ENCODE measurements at places on chromosomes 5 and 9.

GRCh38 chr5:55102348-55102747 is at the start of gene GZMA:
Gene GZMA (plus strand): TSS chr5:55102646. CDS start chr5:55102683, 37 bp downstream.
- DNase-seq = no peak

GRCh38 chr5:10081584-10081983 is 168.1 kb downstream of the ATPSCKMT start:
- no peak for DNase-seq

DNA sequence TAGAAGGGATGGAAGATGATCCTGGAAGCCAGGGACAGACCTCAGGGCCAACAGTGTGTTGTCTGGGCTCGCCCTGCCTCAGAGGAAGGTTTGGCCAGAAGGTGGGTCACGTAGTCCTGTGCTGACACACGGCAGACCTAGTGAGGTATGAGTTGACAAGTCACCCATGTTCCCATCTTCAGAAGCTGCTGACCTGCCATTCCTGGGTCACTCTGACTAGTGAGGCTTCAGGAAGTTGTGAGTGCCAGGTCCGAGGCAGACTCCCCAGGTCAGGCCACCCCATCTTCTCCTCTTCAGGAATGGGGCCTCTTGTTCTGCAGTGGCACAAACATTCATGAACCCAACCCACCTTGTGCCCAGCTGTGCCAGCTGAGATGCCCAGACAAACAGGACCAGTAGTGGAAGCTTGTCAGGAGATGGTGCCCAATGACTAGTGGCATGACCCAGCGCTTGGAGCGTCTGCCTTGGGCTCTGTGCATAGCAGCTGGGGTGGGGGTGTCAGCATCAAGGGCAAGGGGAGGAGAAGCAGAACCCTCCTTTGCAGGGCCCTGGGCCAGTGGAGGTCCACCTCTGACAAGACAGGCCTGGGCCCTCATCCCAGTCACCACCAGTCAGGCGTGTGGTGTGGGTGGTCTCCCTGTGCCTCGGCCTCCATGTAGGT is 16.8 kb upstream of the ANGPTL2 start:
- DNase-seq = no peak

DNA sequence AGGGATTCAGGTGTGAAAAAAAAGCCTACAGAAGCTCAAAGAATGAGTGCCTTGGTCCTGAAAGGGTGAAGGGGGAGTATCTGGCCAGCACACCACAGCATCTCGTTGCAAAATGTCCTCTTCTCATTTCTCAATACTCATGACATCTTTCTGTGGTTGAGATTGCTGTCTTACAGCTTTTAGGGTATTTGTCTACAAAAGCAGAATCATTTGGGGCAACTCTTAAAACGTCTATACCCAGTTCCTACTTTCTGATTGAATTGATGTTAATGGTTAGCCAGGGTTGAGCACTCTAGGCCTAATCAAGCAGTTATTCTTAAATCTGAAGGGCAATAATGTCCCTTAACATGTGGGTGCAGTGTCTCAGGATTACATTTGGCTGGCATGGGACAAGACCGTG is 21.2 kb upstream of the PCSK5 start:
- DNase-seq = no peak

DNA sequence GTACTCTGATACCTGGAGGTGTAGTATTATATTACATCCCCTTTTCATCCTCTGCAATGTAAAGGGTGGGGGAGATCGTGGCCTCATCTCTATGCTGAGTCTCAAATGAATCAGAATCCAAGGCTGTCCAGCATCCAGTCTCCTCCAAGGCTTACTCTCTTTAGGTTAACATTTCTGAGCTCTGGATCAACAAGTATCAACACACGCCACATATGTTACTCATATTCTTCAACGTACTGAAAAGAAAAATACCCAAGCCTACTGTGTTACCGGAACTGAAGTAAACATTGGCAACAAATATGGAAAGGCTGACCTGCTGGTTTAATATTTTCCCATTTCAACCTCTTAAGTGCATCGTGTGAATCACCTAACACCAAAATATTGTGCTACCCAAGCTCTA is 241.8 kb downstream of the GAS1 start:
- DNase-seq = no peak

DNA sequence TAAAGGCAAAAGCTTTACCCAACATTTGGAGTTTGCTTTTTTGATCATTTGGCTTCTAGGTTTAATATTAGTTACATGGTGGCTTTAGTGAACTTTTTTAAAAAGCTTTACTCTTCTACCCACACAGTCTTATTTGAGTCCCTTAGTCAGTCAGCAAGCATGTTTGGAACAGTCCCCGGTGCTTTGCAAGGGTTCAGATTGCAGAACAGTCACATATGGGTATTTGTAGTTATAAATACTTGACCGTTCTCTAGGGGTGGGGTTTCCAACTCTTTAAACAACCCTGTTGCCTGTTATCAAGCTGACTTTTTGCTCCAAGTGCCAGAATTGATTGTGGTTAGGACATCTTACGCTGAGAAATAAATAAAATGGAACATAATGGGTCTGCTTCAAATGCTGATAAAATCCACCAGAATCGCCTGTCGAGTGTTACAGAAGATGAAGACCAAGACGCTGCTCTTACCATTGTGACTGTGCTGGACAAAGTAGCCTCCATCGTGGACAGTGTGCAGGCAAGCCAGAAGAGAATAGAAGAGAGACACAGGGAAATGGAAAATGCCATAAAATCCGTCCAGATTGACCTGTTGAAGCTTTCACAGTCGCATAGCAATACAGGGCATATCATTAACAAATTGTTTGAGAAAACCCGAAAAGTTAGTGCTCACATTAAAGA is at the start of gene CAVIN4:
CAVIN4 (plus strand) TSS at position 304 of the 673 bp plus-strand sequence; CDS start at position 369, 65 bp downstream.
- no peak for DNase-seq

- DNase-seq = no peak
Observed at GRCh38 chr9:73121375-73121935, 30.2 kb upstream of the ANXA1 start.

GRCh38 chr5:176901260-176902101 is 2.3 kb upstream of the HK3 start:
- DNase-seq = no peak

DNA sequence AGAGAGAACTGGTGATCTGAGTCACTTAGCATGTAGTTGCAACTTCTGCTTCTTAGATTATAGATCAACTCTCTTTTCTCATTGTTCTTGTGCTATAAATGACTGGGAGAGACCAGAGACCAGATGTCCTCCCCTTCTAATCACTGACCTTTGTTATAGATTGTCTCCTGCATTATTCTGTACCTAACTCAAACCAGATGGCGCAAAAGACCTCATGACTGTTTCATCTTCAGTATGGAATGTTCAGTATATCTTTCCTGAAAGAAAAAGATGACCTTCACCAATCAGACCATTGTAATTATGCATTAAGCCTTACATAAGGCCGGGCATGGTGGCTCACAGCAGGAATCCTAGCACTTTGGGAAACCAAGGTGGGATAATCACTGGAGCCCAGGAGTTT is 30.5 kb upstream of the ADAM19 start:
- DNase-seq = no peak

- no peak for DNase-seq
Observed at GRCh38 chr9:99079542-99079941, 25.4 kb upstream of the TGFBR1 start.

DNA sequence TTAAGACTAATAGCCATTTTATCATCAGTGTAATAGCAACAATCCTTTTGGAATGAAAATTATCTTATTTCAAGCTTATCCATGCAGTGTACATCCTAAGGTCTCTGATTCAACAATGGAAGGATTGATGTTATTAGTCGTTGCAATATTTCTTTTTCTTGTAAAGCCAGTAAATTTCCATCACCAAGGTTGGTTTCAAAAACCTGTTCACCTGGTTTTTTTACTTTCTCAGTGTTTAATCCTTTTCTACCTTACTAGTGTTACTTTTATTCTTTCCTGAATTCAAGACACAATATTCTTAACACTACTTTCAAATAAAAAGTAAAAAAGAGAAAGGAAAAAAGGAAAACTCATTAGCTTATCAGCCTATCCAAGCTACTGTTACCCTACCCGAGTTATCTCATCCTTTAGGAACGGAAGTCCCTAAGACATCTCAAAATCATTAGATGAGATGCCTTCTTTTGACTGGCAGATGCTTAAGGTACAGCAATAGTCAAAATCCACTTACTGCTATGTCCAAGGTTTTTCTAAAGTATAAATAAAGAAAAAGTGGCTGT is 5.4 kb downstream of the ZFR start:
- no peak for DNase-seq

DNA sequence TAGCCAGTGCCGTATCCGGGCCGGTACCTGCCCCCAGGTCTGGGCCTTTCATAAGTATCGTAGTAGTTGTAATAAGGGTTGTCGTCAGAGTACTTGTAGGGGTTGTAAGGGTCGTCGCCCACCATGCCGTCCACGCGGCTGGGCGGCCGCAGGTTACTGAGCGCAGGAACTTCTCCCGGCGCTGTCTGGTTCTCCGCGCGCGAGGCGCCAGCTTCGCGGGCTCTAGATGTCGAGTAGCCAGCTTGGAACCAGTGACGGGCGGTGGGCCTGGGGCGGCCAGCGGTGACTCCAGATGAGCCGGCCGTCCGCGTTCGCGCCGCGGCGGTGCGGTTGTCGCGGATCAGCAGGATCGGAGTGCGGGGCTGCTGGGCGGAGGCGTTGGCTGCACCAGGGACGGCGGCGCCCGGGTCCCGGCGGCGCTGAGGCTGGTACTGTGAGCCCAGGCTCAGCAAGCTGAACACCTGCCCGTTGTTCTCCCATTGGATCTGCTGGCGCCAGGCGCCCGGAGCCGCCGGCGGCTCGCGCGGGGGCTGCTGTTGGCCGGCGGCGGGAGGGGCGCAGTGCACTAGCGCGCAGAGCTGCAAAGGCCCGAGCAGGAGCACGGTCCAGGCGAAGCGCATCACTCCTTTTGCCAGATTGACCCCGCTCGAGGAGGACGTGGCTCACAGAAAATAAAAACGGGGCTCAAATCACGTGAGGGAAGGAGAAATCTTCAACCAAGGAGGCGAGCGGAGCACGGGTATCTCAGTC is 518 bp downstream of the LOX start:
- DNase-seq = peak; percentile 39

GRCh38 chr9:114482593-114482992 is 22.7 kb downstream of the WHRN start:
- DNase-seq = no peak
